Epithelial cell of umbilical artery (primary cell): ENCODE measurements at places on chromosomes 7 and 10. TPM values are rescaled to one million over a fixed set of nuclear protein-coding genes. Genes with fewer than 3 reads are reported as not detected.

CCDC172 gene
- not detected in 2 replicates for total RNA-seq

NCF1 gene
- not detected in 2 replicates for total RNA-seq

IRF5 gene
- total RNA-seq, result 0.32 and 1.7 TPM in 2 replicates

ANKRD30A gene
- total RNA-seq, result not detected in 2 replicates

RBP4 gene
- not detected in 2 replicates for total RNA-seq

PFKP gene
- 416 and 436 TPM in 2 replicates for total RNA-seq
